Anterior cingulate cortex (tissue), 58 donors: ENCODE measurements at places on chromosomes 6 and 20.

GRCh38 chr20:21704408-21705385, 767 bp upstream of the PAX1 start:
- no peak for DNase-seq

GRCh38 chr6:111890988-111891387, 17.7 kb upstream of the FYN start:
- DNase-seq: no peak

DNA sequence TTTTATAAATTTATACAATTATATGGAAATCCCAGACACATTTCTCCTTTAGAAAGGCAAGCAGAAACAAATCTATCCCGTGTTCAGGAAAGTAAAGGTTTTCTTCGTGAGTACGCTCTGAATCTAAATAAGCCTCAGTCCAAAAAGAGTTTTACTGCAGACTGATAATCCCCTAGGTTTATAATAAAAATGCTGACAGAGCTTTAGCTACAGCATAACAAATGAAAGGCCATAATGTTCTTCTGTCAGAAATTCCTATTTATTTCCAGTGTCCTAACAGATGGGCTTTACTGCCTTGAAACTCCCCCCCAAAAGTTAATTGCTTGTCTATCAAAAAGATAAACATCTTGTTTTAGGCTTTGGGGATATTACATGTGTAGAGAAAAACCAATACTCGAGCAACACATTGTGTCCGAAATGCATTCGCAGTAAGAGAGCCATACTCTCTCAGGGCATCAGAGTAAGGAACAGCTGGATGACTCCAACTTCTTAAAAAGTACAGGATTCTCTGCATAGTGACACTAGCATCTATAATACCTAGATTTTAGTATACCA, 109.0 kb downstream of the PRKN start:
- no peak for DNase-seq

DNA sequence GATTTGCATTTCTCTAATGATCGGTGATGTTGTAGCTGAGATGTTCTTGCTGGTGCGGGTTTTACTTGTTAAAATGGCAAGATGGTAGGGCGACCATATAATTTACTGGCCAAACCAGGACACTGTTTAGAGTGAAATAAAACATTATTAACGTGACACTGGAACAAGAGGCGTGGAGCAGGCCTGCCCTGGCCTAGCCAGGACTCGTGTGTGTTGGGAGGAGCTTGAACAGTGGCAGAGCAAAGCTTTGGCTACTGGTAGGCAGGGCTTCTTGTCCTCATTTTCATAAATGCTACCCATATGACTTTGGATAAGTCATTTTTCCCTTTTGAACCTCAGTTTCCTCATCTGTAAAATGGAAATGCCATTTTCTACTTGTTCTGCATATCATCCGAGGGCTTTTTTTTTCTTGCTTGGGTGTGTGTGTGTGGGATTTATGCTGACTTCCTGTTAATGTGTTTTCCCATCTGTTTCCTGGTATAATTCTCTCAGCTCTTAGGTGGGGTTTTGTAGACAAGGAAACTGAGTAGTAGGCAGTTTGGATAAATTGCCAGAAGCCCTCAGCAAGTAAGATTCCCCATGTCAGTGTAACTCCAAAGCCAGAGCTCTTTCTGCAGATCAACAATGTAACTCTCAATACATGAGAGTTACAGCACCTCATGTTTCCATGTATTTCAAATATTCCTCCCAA, 81.7 kb downstream of the TOX2 start:
- no peak for DNase-seq

DNA sequence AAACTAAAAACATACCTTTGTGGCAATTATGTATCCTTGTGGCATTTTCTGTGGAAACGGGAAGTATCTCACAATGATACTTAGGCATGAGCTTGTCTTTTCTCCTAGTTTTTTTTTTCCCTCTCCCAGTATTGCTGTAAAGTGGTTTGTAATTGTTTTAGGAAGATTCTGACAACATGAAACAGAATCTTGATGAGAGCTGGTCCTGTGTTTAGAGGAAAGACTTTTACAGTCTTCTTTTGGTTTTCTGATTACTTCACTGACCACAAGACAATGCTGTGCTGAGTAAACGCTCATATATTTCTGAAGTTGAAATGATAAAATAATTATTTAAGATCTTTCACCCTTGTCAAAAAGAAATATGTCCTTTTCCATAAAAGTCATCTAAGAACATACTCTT, 201.2 kb downstream of the FOXC1 start:
- no peak for DNase-seq

DNA sequence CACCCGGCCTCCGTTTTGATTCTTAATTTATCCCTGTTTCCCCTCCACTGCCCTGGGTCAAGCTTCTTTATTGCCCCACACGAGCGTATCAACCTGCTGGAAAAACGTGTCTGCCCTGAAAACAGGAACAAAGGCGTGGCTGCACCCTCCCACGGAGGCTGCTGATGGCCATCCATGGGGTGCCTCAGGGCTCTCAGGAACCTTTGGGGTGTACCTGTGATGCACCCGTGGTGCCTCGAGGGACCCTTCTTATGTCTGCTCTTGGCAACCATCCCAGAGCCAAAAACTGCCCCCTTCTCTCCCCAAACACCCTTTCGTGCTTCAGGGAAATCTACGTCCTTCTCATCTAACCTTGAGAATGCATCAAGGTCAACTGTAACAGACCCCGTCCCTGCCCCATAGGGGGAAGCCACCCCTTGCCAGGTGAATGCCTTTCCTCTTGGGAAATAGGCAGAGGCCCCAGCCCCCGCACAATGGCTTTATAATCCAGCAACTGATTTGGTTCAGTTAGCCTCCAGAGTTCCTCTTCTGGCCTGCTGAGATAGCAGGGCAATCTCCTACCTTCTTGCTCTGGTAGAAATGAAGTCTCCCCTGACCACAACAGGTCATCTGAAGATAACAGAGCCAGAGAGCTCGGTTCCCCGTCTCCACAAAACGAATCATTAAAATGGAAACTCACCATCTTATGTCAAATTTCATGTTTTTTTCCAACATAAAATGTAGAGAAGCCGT, 29.4 kb downstream of the PSMG4 start:
- DNase-seq: no peak

- no peak for DNase-seq
These were observed 63.8 kb upstream of the DYNLRB1 start for GRCh38 chr20:34452281-34452982.
